ENCODE measurements at places on chromosomes 4 and X.

DNA sequence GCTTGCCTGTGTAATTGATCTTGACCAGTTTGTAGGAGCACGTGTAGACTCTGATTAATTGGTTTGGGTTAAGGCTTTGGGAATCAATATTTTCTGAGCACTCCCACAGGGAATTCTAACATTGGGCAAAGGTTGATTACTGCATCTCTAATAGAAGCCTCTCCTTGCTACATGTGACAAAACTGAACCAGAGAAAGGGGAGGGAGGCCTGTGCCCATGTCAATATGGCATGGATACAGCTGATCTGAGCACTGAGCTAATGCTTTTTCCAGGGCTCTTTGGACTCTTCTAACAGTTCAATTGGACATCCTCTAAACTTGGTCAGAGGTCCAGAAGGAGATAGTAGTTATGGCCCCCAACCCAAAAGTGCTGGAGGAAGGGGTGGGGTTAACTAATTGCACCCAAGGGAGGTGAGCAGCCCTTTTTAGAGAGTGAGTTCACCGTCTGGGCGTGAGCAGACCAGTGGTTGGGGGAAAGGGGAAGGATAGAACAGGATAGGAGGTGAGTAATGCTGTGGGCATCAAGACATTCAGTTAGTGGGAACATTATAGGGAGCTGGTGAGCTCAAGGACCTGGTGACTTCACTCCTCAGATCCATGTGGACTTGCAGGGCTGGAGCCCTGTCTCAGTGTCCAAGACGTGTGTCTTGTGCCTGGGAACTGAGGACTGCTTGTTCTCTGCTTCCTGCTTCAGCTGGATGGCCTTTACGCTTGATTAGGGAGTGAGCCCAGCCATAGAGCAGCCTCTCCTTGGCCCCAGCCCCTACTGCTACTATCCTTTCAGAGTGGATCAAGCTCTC, 22.8 kb downstream of the MSN start:
- no peak for DNase-seq

GRCh38 chr4:2768124-2768523, 12.0 kb upstream of the TNIP2 start:
- DNase-seq = no peak

DNA sequence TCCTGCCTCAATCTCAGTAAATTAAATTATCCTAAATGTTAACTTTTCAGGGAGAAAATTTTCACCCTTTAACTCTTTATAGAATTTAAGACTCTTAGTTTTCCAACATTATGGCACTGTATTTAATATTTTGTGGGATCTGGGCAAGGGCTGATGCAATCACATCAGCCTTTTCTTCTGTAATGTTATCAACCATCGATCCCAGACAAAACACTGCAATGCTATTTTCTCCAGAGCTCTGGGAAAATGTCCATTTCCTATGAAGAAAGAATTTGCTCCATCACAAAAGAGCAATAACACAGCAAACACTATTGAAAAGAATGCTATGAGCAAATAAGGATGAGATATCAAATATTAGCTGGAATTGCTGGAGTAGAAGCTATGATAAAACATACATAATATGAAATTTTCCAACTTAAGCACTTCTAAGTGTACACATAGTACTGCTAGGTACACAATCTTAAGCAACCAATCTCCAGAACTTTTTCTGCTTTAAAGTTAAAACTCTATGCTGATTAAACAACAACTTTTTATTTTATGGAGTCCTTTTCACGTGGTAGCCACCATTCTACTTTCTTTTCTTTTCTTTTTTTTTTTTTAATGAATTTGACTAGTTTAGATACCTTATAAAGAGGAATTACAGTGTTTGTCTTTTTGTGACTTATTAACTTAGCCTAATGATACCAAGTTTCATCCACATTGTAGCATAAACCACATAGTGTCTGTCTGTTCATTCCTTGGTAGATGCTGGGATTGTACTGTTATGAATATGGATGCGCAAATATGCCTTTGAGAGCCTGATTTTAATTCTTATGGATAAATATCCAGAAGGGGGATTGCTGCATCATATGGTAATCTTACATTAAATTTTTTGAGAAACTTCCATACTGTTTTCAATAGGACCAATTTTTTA, 43.6 kb downstream of the UGT2A3 start:
- no peak for DNase-seq

GRCh38 chr4:36618102-36618501, 336.7 kb downstream of the DTHD1 start:
- no peak for DNase-seq

DNA sequence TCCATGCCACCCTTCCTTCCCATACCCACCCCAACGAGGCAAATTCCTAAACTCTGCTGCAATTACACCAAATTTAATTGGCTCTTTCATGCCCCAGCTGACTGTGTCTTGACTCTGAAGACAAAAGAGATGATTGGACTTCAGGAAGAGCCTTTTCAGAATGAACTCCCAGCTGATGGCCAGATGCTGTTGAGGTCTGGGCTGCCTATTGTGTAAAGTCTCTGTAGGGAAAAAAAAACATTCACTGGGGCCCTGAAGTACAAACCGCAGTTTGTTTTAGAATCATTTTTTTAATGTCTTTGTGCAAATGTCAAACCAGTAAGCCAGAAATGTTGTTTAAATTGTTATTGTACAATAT, 174.8 kb downstream of the HHIP start:
- peak; percentile 78 for DNase-seq

GRCh38 chrX:104168127-104168526, 1.9 kb downstream of the FAM199X start:
- no peak for DNase-seq

DNA sequence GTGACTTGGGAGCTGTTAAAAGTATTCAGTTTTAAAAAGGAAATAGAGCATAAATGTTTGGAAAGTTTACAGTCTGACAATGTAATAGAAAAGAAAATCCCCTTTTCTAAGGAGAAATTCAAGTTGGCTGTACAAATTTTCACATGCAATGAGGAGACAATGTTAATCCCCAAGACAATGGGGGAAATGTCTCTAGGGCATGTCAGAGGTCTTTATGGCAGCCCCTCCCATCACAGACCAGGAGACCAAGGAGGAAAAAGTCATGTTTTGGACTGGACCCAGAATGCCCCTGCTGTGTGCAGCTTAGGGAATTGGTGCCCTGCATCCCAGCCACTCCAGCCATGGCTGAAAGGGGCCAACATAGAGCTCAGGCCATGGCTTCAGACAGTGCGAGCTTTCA, 831.1 kb upstream of the ADGRL3 start:
- no peak for DNase-seq

DNA sequence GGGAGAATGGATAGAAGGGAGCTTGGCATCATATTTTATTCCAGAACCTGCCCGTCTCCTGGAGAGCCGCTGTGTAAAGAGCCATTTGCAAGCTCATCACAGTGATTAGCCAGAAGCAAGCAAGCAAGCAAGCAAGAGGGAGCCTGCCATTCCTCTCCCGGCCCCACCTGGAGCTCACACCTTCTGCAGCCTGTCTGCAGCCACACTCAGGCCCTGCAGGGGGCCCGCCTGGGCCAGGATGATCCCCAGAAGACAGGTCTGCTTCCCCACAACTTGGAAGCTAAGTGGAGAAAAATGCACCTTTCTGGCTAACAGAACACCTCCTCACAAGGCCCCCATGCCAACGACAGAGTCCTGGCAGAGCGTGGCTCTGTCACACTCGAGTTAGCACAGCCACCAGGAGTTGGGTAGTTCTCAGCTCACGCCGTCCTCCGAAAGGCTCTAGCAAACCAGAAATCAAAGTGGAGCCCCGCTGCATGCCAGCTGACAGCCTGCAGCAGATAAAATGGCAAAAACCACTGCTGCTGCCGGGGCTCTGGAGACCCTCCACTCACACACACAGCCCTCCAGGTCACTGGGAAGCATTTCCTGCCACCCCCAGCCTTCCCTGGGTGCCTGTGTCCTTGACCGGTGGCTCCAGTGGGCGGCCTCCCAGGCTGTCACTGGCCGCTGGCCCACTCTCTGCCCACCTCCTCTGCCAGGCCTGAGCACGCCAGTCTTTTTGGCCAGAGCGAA, 54.9 kb downstream of the DCTD start:
- DNase-seq = no peak

GRCh38 chrX:51860679-51861078, 32.7 kb upstream of the MAGED1 start:
- DNase-seq = peak; percentile 6

- no peak for DNase-seq
Observed at GRCh38 chr4:40731792-40732245, 17.9 kb upstream of the NSUN7 start.

DNA sequence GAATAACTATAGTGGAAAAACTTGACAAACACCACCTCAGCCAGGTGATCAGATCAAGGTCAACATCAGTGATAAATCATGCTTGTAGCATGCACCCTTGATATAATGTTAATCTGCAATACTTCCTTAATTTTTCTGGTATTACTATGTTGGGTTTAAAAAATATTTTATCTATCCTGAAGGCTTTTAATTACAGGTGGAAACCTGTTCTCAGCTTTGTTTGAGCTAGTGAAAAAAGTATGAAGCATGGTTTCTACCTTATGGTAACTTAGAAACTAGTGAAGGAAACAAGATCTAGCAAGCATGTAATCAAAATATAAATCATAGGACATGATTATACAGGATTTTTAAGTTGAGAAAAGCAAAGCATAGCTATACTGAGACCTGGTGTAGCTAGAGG, 26.6 kb downstream of the MAOA start:
- no peak for DNase-seq

DNA sequence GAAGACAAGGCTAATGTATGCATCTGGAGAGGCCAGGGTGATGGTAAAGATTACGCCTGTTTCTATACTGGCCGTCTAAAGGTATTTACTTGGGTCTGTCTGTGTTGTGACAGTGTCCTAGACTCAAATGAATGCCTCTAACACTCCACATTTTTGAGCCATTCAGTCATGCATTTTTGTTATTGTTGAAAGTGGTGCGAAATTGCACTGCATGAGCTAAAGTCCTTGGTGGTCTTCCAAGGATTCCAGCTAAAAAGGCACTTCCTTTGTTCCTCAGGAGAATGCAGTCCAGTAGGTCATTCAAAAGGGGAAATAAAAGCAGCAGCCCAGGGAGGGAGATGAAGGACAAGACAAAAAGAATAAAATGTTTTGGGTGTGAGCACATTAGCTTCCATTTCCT, 3.0 kb downstream of the GPC4 start:
- peak; percentile 35 for DNase-seq

DNA sequence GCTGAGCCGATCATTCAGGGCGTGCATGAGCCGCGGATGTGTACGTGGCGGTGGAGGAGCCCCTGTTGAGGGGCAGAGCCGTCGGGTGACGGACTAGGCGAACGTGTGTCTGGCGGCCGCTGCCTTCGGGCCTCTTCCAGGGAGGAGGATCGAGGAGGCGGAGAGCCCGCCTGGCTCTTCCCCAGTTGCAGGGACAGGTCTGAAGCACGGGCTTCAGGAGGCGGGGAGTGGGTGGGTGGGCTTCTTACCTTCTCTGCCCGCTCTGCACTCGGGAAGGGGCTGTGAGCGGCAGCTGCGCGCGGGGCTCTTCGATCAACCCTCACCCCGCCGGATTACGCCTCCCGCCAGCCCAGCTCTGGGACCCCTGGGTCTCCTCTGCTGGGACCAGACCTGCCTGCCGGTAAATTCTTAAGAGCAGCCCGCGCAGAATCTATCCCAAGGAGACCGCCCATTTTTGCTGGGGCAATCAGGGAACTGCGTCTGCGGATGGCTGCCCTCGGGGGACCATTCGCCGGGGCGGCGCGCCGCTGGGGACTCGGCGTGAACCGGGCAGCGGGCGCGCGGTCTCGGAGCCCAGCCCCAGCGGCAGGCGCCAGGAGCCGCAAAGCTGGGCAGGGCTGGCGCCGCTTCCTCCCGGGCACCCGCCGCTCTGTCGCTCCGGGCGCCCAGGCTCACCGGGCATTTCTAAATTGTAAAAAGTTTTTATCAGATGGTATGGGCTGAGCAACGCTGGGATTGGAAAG, 4.9 kb downstream of the PLAC8 start:
- DNase-seq = no peak

DNA sequence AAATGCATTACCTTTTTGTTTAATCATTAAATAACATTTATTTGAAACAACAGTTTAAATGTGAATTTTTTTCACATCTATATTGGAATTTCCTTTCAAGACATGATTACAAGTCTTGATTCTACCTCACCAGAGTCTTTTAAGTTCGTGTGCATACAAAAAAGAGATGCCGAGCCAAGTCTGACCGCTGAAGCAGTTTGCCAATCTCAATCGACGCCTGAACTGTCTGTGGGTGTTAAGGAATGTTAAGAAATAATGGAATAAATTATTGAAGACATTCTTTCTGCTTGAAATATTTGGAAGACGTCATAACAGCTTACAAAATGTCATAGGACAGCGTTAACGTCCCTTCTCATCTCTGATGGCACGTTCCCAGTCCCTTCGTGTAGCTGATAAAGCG, 27.9 kb upstream of the TNIP3 start:
- DNase-seq = no peak

- DNase-seq = no peak
Observed at GRCh38 chr4:154625971-154626370, 13.5 kb upstream of the FGG start.

DNA sequence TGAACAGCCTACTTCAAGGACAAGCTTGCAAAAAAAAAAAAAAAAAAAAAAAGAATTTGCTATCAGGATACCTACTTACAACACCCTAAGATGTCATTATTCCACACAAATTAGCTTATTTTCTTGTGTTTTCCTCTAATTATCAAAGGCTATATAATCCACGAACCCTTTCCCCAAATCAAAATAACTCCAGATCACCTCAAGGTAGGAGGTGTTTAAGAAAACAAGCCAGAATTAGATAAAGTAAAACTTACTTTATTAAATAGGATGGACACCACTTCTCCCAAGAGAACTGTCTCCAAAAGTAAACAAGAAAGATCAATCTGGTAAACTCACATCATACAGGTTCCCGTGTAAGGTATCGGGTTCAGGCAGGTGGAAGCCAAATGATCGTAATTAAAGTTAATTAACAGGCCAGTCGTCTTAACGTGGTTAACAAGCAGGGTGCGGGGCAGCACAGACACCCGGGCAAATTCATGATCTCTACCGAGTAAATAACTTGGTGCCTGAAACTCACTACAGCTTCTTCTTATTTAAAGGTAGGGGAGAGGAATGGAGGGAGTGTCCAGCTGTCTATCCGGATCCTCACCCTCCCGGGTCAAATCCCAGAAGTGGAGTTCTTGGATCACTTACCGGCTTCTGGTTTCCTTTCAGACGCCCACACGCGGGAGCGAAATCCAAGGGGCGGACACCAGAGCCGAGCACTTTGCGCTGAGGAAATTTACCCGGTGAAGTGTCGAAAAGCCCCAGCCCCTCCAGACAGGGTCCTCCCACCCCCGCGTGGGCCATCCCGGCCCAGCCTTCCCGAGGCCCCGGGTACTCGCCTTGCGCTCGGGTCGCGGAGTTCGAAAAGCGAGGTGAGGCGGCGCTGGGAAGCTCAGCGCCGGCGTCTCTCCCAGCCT, 708 bp downstream of the ARAP2 start:
- DNase-seq = no peak

- DNase-seq = no peak
Observed at GRCh38 chr4:102405821-102406401, 60.6 kb upstream of the SLC39A8 start.

DNA sequence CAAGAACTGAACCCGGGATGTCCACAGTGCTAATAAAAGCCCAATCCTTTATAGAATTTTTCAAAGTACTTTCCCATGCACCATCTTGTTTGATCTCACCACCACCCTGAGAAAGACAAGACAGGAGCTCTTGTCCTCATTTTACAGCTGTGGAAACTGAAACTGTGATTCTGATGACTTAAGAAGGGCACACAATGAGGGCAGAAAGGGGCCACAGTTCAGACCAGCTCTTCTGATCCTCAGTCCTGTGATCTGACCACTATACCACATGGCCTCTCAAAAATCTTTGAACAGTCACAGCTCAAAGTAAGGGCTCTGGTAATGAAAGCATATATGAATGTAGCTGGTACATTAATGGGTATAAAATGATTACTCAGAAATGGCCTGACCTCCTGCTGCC, 127.3 kb upstream of the CPEB2 start:
- no peak for DNase-seq

Measured in fibroblast of skin of left quadriceps (primary cell).